ENCODE measurements at places on chromosomes 1 and 21.
A peak's percentile ranks its signal among the peaks of the same experiment; 100 is the strongest.

DNA sequence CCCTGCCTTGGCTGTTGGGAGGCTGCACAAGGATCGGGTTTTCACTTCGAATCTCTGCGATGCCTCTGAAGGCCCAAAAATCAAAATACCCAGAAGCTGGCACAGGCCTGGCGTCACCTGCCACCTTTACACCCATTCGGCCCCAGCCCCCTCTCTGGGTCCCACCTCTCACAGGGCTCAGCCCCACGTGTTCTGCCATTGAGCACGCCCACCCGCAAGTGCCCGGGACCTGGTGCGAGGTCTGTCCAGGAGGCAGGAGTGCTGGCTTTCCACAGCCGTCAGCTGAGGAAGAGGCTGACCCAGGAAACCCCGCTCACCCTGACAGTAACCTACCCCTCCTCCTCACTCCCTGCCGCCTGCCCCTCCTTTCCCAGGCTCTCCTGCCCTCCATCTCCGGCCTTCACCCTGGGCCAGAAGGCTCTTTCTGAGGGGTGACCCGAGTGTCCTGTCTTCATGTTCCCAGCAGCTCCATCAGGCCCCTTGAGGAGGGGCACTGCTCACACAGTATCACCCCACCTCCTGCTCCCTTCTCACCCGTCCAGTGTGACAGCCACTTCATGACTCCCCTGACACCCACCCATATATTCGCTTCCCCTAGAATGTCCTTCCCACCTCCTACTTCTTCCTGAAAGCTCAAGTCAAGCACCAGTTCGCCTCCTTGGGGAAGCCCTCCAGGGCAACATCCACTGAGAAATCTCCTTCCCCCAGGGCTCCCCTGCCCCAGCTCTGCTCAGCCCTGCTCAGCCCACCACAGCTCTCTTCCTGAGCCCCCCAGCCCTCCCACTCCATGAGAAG lies 13.5 kb downstream of the RCC2 start:
- no peak for DNase-seq

DNA sequence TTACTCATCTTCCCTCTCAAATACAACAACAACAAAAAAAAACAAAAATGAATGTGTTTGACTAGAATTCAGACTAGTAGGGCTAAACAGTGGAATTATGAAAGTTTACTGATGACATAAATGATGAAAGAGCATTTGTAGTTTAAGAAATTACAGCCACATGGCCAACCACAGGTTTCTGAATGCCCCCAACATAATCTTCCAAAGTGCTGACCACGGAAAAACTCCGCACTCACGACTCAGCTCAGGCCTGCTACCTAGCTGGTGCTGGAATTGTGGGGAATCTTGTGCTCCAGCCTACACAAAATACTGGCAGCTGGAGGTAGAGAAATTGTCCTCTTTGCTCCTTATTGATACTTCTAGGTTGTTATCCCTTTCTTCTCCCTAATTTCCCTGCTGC lies 23.6 kb upstream of the TBX15 start:
- DNase-seq: no peak

DNA sequence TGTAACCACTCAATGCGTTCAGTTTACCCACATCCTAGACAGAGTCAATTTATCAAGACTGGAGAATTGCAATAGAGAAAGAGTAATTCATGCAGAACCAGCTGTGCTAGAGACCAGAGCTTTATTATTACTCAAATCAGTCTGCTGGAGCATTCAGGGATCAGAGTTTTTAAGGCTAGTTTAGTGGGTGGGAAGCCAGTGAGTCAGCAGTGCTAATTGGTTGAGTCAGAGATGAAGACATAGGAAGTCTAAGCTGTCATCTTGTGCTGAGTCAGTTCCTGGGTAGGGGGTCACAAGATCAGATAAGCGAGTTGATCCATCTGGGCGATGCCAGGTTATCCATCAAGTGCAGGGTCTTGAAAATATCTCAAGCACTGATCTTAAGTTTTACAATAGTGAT lies 499.6 kb downstream of the MRPL39 start:
- no peak for DNase-seq

- no peak for DNase-seq
These were observed 99.3 kb downstream of the PLD5 start for GRCh38 chr1:242425232-242425631.

DNA sequence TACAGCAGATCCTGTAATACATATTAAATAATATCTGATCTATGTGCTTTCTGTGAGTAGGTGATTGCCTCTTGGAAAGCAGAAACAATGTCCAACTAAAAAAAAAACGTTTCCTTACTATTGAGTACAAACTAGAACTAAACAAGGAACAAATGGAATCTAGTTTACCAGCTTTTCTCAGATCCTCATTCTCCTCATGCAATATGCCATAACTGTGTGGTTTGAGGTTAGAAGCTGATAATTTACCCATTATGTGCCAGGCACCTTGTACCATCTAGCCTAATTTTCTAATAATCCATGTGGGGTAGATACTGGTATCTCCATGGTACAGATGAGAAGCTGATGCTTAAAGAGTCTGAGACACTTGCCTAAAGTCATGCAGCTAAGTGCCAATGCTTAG lies 154.7 kb downstream of the PTGER3 start:
- no peak for DNase-seq

- peak; percentile 79 for DNase-seq
These were observed 160.3 kb downstream of the ETS2 start for GRCh38 chr21:38965910-38966504.

GRCh38 chr1:175232335-175232734 lies 39.8 kb upstream of the KIAA0040 start:
- DNase-seq: no peak

DNA sequence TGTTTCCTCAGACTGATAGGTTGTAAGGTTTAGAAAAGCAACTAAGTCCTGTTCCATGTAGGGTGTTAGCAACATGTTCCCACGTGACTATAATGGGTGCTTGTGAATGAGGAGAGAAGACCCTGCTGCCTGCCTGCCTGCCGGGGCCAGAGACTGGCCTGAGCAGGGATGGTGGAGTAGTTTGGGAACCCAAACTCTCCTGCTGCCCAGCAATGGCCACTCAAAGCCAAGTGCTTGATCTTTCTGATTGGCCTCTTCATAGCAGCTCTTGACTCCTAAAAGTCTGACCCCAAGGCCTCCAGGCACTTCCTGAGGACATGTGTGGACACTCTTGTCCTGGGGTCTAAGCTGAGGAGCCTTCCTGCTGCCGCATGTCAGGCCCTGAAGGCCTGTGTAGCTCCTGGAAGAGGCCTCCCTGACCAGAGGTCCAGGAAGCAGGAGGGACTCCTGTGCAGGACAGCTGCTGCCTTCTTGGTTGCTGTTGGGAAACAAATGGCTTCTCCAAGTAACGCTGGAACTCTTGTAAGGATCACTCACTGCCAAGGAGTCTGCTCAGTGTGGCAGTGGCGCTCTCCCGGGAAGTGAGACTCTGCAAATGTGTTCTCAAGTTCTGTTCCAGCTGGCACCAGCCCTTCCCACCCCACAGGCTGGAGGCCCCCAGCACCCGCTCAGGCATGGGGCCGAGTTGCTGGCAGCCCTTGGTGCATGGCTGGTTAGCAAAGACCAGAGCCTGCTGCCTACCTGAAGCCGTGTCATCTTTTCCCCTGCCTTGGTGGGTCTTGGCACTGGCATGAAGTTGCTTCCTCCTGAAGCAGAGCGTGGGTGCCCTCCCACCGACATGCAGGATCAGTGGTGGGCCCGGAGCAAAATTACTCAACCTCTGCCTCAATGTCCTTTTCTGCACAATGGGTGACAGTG lies 35.5 kb downstream of the MAN1C1 start:
- DNase-seq: no peak

GRCh38 chr1:56901716-56902115 lies 47.1 kb downstream of the C8A start:
- no peak for DNase-seq

GRCh38 chr1:51313961-51314777 lies 16.2 kb downstream of the TTC39A start:
- DNase-seq: no peak
